ENCODE measurements at places on chromosomes 4 and X.

GRCh38 chr4:88696630-88697029, 999 bp downstream of the NAP1L5 start:
- no peak for DNase-seq

DNA sequence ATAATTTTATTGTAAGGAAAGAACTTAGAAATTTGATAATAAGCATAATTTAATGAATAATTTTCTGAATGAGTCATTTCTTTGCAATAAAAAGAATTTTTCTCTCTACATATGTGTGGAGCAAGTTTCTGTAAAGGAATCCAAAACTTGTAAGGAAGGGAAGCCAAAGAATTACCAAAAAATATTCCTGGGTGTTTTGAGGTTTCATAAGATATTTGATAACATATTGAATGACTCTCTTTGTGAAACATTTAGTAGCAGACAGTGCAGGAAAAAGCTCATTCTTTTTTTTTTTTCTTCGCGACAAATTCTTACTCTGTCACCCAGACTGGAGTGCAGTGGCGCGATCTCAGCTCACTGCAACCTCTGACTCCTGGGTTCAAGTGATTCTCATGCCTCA, 469.0 kb upstream of the MAGEB2 start:
- DNase-seq: no peak

DNA sequence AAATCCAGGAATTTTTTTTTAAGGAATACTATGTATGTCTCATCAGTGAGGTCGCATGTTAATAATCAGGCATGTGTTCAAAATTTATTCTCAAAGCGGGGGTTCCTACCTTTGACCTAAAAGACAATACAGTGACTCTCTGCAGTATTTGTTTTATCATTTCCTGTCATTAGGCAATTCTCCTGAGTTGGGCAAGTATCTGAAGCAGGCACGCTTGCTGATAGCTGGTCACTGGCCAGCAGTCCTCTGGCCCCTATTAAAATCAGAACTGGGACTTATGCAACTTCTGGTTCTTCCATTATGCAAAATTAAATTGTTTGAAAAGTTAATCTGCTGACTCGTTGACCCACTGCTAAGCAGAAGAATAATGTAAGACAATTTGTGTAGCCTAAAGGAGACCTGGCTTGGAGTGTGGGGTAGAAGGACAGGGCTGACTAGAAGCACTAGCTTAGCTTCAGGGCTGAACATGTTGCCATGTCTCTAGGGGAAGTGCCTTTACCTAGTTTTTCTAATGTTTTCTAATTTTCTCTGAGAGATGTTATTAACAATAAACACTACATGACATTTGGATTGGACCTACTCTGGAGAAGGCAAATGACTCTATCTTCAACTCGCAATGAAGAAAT, 36.0 kb upstream of the GABRA2 start:
- DNase-seq: peak; percentile 51

GRCh38 chr4:82521283-82521682, 40.5 kb downstream of the TMEM150C start:
- no peak for DNase-seq

DNA sequence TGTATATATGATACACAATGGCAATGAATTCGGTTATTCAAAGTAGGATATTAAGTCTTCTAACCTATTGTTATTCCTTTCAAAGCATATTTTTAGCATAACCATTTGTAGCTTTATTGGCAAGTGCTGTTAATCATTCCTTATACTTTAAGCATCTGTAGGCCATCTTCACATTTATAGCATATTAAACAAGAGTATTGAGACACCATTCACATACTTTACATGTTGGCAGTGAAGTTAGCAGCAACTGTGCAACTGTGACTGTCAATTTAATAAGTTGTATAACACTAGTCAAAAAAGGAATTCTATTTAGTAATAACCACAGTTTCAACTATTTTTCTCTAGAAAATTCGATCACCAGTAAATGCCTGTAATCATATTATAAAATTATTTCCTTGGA, 107.3 kb upstream of the MYOZ2 start:
- DNase-seq: no peak

GRCh38 chr4:1285790-1286553, 3.7 kb upstream of the MAEA start:
- peak; percentile 46 for DNase-seq

- no peak for DNase-seq
Observed at GRCh38 chrX:5646818-5647217, 581.8 kb downstream of the NLGN4X start.

DNA sequence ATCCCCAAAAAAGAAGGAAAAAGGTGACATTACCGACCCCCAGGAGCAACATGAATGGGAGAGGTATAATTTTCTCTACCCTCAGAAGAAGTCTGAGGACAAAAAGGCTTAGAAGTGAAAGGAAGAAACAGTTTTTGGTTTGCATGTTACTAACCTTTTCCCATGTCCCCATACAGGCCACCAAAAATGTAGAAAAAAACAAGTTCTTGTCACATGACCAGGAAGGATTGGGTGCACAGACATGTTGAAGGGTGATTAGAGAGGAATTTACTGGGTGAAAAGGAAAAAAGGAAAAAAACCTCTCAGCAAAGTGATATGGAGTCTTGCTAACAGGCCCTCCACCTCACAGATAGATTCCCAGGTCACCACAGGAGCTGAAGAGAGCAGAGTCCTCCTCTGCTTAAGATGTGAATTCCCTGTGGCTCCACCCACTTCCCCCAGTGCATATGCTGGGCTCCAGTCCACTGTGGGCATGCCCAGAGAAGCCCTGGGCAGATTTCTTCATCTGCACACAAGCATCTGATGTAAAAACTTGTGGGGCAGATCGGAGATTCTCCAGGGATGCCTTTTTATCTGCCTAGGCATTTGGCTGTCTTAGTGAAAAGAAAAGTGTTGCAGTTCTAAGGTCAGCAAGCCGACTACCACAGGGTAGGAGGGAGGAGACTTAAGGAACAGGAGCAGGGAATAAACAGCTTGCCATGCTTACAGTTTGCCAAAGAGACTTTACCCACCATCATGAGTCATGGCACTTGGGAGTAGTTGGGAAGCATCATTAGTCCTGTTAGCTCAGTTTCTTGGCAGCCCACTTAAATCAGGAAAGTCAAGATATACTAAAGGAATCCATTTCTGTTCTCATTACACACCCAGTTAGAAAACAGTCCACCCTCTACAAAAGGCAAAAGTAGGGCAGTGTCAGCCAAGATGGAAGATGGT, 25.0 kb upstream of the PASD1 start:
- DNase-seq: peak; percentile 39

DNA sequence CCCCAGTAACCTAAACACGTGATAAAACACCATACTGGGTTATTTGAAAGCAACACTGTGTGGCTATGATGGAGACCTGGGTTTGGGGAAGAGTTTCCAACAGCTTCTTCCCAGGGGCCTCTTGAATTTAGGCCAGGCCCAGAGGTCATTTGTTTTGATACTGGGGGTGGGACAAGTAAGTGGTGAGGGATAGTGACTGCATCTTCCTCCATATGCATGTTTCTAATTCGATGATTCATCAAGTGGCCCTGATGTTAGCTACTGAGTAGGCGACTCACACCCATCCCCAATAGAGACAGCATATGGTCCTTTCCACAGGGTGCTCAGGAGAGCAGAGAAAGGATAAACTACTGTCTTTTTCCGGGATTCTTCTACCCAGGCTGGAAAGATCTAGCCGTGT, 2.7 kb downstream of the NDP start:
- peak; percentile 74 for DNase-seq

GRCh38 chrX:153937056-153937455, 2.2 kb upstream of the NAA10 start:
- DNase-seq: no peak

GRCh38 chr4:35934320-35934981, 309.9 kb downstream of the ARAP2 start:
- DNase-seq: peak; percentile 59

GRCh38 chrX:120000490-120001246, 57.1 kb upstream of the NKAP start:
- DNase-seq: no peak

- no peak for DNase-seq
Observed at GRCh38 chr4:114754616-114755015, 156.0 kb downstream of the UGT8 start.

DNA sequence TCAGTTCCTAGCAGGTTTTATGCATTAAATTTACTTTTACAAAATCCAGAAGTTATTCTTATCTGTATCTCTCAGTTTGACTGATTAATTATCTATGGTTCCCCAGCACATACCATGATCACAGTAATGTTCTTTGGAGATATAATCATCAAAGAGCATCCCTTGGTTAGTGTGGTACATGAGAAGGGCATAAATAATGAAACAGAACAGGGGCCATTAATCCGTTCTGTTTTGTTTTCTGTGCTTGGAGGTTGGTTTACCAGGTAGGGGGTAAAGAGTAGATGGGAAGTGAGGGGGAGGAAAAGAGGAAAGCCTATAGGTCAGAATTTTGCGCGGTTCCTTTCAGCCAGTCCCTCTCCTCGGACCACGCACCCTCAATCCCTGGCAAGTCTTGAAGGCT, 718.7 kb upstream of the TENM3 start:
- no peak for DNase-seq

DNA sequence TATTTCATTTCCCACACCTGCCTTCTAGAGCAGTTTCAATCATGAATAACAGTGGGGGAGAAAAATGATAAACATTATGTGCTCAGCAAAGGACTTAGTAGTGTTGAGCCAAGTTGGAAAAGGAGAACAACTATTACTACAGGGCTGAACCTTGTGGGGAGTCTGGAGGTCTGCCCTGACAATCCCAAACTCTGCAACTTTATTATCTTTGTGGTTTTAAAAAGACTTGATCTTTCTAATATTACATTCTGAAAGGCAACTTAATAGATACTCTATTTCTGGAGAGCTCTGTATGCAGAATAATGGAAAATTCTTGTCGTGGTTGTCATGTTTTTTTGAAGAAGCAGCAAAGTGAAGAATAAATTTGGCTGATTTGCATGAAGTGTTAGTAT, 116.1 kb downstream of the SPCS3 start:
- DNase-seq: no peak

GRCh38 chr4:139509727-139510410, 46.1 kb downstream of the SETD7 start:
- no peak for DNase-seq

DNA sequence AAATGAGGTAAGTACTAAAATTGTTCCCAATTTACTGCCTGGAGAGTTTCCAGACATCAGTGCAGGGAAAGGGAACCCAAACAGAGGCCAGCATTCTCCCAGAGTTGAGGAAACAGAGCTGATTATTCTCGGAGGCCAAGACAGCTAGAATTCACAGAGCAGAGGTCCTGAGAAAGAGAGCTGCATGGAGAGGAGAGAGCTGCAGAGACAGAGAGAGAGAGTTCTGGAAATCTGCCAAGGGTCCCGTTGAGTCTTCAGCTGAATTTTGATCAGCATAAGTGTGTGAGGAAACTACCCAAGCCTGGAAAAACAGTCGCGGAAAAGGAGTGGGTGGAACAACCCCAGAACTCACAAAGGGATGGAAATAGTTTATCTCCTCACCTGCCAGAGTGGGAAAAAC, 43.8 kb upstream of the GPR173 start:
- no peak for DNase-seq

GRCh38 chr4:66923081-66923865, 622.0 kb downstream of the CENPC start:
- DNase-seq: no peak

- DNase-seq: peak; percentile 18
Observed at GRCh38 chr4:188002323-188002722, 6.8 kb downstream of the ZFP42 start.

DNA sequence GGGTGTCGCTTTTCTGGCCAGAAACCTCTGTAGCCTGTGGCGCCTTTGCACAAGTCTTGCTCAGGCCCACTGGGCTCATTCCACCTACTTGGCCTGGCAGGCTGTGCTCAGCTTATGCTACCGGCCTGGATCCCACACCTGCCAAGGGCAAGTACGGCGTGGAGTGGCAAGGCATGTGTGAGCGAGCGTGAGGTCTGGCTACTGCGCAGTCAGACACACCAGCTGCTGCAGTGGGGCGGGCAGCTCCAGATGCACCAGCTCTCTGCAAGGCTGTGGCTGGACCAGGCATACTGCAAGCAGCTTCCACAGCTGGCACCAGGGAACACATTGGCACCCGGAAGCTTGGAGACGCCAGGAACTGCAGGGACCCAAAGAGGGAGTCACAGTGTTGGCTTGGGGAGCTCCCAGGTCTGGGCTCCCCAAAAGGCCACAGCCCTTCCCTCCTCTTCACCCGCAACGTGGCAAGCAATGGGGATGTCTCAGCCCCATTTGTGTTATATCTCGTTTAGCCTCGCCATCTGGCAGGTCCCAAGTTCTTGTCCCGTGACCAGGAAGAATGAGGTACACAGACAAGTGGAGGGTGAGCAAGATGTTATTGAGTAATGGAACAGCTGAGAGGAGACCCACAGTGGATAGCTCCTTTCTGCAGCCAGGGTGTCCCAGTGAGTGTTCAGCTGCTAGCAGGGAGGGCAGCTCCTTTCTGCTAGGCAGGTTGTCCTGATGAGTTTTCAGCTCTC, 3.8 kb upstream of the FBXW7 start:
- no peak for DNase-seq

- peak; percentile 7 for DNase-seq
Observed at GRCh38 chr4:166823126-166823525, 411.2 kb downstream of the SPOCK3 start.

DNA sequence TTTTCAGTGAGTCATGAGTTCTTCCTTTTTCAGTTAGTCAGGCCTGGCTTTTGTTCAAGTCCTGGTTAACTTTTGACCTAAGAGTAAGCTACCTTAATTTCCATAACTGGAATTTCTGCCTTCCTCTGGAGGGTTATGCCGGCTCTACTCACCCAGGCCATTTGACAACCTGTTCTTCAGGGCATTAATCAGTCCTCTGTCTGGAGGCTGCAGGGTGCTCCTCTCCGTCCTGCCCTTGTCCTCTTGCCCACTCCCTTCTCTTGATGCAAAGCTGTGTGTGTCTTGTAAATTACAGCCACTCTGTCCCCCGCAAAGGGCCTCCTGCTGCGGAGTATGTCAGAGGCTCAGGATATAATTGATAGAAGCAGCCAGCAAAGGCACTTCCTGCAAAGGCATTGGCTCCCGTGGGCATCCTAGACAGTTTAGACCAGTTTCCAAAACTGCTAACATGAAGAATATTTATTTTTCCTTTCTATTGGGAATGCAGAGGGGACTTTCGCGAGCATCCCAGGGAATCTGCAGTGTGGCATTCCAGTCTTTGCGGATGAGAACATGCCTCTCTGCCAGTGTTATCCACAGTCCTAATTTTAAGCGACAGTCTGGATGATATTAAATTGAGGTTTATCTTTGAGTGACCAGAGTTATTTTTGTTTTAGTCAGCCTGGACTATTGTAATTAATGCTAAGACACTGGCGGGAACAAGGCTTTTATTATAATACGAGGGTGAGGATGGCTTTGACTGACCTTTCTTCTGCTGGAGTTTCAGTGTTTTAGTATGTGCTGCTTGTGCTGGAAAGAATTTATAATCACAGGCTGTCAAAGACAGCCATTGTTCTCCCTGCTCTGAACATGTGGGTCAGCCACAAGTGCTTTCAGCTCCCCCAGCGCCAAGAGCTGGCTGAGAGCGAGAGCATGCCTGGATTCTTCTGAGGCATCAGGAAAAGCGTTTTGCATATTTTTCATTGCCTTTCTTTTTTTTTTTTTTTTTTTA, 74.2 kb downstream of the LIMCH1 start:
- peak; percentile 53 for DNase-seq

GRCh38 chr4:113383111-113383785, 333.8 kb downstream of the ANK2 start:
- peak; percentile 77 for DNase-seq

All from HT1080 (cell line).